GM23338 (cell line): ENCODE measurements at places on chromosomes 16 and 17. TPM values are rescaled to one million over a fixed set of nuclear protein-coding genes. Genes with fewer than 3 reads are reported as not detected.

C1QL1 gene
- 4.9 and 14.4 TPM in 2 replicates for total RNA-seq

APOBR gene
- total RNA-seq: 0.07 TPM in 1 of 2 replicates, not detected in the other

PDILT gene
- total RNA-seq: not detected in 2 replicates

GAS2L2 gene
- not detected in 2 replicates for total RNA-seq

C1QTNF8 gene
- not detected in 2 replicates for total RNA-seq

SLC13A2 gene
- total RNA-seq: not detected in 2 replicates

WSB1 gene
- 99.7 and 108 TPM in 2 replicates for total RNA-seq

GRCh38 chr16:55892821-55893220, 17.6 kb upstream of the CES5A start:
- DNase-seq: no peak
